ENCODE measurements at places on chromosomes 5 and 9.

DNA sequence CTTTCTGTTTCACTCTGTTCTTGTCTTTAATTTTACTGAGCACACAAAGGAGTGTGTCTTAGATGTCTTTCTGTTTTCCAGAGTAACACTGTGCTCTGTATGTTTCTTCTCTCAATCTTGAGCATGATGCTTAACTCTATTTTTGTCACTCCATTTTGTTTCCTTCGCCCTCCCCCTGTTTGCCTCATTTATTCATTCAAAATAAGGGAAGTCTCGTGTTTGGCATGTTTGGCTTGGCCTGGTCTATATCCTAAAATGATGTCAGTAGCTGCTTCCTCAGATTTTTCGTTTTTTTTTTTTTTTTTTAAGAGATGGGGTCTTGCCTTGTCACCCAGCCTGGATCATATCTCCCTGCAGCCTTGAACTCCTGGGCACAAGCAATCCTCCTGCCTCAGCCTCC, 22.0 kb downstream of the ZNF618 start:
- no peak for DNase-seq

GRCh38 chr5:92849756-92850155, 731.3 kb downstream of the NR2F1-AS1 start:
- no peak for DNase-seq

DNA sequence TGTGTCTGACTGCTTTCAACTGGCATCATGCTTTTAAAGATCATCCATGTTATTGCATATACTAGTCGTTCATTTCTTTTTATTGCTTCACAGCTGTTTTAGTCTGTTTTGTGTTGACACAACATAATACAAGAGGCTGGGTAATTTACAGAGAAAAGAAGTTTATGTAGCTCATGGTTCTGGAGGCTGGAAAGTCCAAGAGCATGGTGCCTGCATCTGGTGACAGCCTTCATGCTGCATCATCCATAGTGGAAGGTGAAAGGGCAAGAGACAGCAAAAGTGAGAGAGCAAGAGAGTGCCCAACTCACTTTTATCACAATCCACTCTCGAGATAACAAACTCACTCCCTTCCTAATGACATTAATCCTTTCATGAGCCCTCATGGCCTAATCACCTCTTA, 198.4 kb downstream of the NSG2 start:
- DNase-seq: no peak

- DNase-seq: no peak
These were observed 49.6 kb downstream of the NIPAL4 start for GRCh38 chr5:157509587-157509986.

- DNase-seq: no peak
These were observed 1823.4 kb downstream of the MAT2B start for GRCh38 chr5:165328846-165329245.

- DNase-seq: no peak
These were observed 167.3 kb upstream of the MOCS2 start for GRCh38 chr5:53276825-53277224.

DNA sequence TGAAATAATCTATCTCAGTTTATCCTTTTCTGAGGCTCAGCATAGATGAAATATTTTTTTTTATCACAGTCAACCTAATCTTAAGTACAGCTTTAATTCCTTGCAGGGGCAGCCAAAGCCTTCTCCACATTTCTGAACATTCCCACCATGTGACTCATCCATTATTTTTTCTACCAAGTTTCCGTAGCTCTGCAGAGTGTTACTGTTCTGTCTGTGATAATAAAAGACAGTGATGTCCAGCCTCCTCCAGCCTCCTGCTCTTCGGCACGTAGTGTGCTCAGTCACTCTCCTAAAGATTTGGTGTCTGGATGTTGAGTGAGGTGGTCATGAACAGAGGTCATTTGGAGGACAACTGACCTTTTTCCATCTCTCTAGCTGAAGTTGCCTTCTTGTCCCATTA, 338.1 kb upstream of the ADAMTS16 start:
- DNase-seq: no peak

- DNase-seq: peak; percentile 88
These were observed 102.7 kb upstream of the NREP start for GRCh38 chr5:111859533-111860270.

GRCh38 chr5:116765441-116765840, 190.8 kb upstream of the SEMA6A start:
- no peak for DNase-seq

DNA sequence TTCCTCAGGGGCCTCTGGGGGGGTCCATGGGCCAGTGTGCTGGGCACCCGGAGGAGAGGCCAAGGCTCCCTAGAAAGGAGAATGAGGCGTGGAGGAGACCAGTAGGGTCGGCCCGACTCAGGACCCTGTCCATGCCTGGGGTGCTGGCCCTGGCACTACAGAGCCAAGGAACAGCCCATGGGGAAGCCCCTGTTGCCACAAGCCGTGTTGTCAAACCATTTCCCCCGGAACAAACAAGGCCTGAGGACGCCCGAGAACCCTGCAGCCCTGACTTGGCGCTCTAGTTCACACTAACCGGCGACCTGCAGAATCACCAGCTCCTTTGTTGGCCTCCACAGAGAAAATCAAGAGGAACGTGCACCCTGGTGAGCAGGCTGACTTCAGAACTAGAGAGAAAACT, 41.6 kb upstream of the SLC12A7 start:
- no peak for DNase-seq

GRCh38 chr9:93568169-93568568, 8.2 kb upstream of the PHF2 start:
- DNase-seq: no peak

- DNase-seq: no peak
These were observed 141.2 kb downstream of the ASTN2 start for GRCh38 chr9:117273612-117274011.
